ENCODE measurements at places on chromosomes 1 and 21.

DNA sequence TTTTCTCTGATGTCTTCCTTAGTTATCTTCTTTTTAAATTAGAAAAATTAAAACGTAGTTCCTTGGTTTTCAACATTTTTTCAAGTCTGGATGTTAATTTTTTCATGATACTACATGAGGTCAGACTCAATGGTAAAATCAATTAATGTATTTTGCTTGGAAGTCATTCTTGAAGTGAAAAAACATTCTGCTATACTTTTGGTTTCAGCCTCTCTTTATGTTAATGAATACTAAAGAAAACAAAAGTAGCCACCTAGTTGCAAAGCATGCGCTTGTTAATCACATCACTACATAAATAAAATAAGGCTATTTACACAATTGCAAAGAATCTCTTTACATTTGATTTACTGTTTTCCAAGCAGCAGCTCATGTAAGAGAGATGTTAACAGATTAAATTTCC is 170.4 kb downstream of the LIPI start:
- no peak for DNase-seq

DNA sequence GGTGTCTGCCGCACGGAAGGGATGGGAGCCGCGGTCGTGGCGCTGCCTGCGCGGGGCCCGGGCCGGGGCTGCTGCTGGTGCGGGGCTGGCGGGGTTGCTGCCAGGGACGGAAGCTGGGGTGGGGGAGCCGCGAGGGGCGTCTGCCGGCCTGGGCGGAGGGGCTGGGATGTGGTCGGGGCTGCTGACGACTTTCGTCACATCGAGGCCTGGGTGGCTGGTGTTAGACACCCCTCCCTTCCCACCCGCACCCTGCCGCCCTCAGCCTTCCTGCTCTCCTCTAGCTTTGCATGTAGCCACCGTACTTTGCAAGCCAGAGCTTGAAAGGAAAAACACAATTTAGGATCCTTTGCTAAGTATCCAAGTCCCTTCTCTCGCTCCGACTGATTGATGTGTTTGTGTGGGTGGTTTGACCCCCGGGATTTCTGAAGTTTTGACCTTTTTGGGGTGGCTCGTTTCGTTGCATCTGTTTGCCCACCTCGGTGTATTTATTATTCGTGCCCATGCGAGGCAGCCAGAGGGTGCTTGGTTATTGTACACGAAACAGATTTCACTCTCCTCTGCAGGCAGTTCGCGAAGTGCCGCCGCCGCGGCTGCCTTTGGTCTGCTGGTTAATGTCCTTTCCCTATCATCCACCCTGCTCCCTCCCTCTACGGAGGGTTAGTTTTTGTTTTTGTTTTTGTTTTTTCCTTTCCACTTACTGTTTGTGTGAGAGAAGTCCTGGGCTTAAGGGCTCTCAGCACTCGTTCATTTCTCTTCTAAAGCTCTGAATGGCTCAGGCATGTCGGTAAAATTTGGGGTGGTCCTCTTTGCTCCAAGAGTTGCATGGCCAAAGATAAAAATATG is 868 bp downstream of the C1orf21 start:
- DNase-seq = peak; percentile 67

- DNase-seq = no peak
These were observed 62.5 kb downstream of the WNT9A start for GRCh38 chr1:227885135-227885647.

GRCh38 chr1:5680600-5680999 is 311.6 kb downstream of the NPHP4 start:
- no peak for DNase-seq

DNA sequence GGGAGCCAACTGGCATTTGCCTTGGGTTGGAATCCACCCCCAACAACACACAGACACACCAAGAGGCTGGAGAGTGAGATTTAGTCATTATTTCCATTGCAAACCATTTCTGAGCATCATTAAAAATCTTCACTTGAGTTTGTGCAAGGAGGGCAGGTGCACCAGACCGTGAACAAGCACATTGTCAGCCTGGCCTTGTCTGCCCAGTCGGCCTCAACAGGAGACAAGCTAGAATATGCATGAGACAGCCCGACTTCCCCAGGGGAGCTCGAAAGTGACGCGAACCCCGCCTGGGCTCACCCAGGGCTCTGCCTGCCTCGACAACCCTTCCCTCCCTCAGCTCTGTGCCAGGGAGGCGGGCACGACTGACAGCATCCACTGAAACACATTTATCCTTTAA is 15.4 kb upstream of the GUCA2B start:
- DNase-seq = no peak

DNA sequence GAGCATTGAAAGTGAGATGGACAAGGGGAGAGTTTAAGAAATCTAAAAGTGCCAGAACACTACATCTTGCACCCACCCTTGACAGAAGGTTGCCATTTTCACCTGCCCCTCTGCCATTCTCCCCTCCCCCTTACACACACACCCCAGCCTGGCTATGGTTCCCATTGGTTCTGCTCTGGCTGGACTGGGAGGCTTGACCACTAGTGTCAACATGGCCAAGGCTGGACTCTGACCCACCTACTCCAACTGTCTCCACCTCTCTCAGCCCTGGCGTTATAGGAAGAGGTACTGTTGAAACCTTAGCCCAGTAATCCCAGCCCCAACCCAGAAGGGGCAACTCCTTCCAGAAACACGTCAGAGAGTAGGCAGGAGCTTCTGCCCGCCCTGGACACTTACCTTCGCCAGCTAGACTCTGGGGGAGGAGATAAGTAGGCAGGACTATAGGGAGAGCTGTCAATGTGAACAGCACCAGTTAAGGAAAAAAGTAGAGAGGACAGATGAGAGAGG is 4.5 kb downstream of the CRTC2 start:
- no peak for DNase-seq

DNA sequence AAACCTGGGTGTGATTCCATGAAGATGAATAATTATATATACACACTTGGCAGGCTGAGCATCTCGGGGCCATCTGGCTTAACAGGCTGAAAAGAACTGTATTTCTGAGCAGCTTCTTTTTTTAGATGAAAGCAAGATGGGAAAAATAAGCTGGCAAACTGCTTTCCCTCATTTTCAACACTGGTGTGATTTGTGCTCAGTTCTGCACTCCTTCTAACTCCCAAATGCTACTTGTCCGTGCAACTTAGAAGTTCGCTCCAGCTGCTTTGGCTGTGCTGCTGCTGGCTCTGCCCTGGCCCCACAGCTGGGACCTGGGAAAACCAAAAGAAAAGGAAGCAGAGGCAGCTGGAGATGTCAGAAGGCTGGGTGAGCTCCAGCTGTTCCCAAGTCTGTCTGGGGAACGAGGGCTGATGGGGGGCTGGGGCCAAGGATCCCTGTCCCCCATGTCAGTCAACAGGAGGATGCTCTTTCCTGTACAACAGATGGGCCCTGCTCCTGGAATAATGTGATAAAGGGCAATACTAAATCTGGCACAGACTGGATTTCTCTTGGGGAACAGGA is 44.9 kb downstream of the PAFAH2 start:
- no peak for DNase-seq

- DNase-seq = peak; percentile 82
These were observed 138.9 kb upstream of the SPATA6 start for GRCh38 chr1:48610628-48611542.

DNA sequence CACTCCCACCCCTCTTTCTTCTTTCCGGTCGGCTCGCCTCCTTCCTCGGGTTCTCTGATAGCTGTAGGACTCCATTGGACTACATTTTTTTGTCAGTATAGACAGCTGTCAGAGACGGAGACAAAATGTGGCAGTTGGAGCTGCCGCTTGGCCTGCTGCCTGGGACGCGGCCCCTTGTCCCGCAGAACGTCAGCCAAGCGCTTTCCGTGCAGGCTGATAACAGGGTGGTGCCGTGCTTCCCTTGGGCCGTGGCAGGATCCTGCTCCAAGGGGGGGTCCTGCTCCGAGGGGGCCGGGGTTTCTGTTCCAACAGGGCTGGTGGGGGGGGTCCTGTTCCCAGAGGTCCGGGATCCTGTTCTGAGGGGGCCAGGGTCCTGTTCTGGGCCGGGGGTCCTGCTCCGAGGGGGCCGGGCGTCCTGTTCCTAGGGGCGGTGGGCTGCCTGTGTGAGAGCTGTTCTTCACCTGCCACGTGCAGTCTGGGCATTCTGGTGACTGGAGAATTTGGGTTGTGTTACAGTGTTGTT is 4.9 kb downstream of the SKI start:
- no peak for DNase-seq

DNA sequence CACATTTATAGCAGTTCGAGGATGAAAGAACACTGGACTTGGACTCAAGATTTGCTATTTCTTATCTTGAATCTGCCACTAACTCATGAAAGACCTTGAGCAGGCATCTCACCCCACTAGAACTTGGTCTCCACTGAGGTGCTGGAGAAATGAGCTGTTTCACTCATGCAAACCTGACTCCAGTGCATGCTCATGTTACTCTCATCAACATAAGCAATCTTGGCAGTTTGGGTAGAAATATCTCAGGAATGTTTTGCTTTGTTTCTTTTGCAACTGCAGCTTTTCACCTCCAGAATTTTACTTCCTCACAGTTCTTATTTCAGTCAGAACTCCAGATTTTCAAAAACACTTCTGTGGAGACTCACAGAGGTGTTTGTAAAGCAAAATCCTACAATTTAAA is 46.2 kb upstream of the DAB1 start:
- DNase-seq = no peak

GRCh38 chr1:88061492-88062177 is 622.4 kb upstream of the PKN2 start:
- peak; percentile 22 for DNase-seq

DNA sequence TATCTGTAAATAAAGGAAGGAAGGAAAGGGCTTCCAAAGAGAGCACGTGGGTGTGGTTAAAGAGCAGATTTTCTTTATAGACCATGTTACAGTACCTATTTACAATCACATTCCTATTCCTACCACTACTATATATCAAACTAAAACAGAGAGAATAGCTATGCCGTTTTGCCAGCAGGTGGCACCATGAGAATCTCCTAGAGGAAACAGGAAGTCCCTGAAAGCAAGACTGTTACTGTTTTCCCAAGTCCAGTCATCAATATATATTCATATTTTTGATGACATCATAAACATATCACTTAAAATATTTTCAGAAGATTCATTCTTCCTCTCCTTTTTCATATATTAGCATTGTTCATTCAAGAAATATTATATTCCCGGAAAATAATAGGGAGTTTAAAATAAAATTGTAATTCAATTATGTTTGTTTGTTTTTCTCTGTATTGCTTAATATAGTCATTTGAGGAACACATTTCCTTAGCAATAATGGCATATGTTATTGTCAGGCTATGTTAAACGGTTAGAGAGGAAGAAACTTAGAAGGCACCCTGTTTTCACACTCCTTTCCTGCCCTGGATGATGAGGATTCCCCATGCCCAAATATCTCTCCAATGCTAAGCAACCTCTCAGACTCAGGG is 6.6 kb downstream of the CCDC190 start:
- DNase-seq = peak; percentile 77

GRCh38 chr1:91601554-91602376 is 101.1 kb downstream of the CDC7 start:
- no peak for DNase-seq

GRCh38 chr21:44413566-44414290 is 41.6 kb upstream of the LRRC3 start:
- DNase-seq = no peak

DNA sequence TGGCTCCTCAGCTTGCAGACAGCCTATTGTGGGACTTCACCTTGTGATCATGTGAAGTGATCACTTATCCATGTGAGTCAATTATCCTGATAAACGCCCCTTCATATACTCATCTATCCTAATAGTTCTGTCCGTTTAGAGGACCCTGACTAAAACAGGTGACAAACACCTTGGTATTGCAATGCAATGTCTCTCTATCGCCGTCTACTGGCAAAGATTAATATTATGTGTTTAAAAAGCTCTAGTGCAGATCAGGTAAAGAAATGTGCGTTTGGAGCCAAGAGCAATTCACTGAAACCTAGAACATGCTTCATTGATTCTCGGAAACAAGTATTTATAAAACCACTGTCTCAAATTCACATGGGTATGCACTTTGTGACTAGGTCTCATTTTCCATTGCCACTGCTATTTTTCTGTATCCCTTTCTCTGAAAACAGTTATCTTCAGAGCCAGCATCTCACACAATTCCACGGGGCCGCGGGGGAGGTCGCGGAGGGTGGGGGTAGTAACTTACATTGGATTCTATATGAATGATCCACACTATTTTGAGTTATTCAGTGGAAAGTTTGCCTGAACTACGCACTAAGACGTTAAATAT is 554.6 kb upstream of the NCAM2 start:
- peak; percentile 33 for DNase-seq

DNA sequence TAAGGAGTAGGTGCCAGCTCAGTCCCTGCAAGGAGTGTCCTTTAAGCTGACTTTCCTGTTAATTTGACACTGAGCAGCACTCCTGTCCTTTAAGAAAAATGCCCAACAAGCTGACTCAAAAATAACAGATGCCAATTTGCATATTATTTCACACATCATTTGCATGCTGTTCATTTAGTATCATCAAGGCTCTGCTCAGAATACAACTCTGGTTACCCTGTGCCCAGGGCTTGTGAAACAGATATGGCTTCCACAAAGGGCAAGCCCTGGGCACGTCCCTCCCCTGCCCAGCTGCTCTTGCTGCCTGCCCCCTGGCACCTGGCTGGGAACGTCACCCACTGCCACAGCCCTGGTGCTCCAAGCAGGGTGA is 10.3 kb downstream of the KCNN3 start:
- DNase-seq = no peak

DNA sequence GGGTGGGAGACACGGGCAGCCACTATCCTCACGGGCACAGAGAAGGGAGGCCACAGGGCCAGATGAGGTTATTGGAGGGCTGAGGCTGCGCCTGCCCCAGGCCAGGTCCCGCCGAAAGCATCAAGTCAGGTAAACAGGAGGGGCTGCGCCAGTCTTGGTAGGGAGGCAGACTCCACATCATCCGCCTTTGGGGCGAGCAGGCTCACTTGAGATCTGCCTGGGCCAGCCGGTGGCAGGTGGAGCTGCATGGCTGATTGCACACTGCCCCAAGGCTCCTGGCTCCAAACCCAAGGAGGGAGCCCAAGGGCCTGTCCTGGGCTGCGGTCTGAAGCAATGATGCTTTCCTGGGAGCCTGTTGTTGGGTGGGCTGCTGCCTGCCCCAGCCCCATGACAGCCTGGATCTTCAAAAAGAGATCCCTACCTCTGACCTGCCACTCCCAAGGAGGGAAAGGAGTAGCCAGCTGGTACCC is 4.6 kb downstream of the SMIM1 start:
- DNase-seq = no peak

DNA sequence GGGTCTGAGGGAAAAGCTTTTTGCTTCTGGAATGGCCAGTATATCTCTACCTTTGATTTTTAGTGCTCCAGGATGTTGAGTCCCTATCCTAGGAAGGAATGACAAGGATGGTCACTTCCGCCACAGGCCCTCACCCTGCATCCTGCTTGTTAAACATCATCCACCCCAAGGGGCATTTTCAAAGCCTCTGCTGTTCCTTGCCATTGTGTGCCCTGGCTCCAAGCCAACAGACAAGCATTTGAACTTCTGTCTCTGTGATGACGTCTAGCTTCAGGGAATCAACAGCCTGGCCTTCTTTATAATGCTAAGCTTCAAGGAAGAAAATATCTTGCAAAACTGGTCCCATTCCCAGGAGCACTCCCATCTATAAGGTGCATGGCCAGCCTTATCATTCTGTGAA is 12.3 kb upstream of the JAM2 start:
- DNase-seq = no peak

GRCh38 chr1:206929524-206929923 is 7.8 kb upstream of the FCMR start:
- DNase-seq = no peak

GRCh38 chr1:226617109-226617508 is 68.5 kb downstream of the STUM start:
- DNase-seq = no peak
